ENCODE measurements at places on chromosomes 16 and 17. TPM values are rescaled to one million over a fixed set of nuclear protein-coding genes. Genes with fewer than 3 reads are reported as not detected.

DNA sequence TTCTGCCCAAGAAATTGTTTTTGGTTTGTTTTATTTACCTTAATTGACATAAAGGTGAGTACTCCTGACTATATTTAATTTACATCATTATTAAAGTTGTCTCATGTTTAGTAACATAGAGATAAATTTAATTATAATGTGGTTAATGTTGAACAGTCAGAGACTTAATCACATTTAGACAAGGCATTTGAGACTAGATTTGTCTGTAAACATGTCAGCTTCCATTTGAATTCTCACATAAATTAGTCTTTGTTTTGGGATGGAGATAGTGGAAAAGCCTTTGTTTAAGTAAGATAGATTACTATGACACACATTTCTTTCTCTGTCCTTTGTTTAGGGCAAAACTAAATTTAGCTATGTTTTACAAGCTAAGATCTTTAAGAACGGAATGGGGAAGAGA lies 18.5 kb upstream of the BCAS3 start:
- H3K4me3 ChIP-seq: no peak overlapping the region
- H3K27ac ChIP-seq: no peak overlapping the region
- H3K27me3 ChIP-seq: no peaks in the 10 kb centered on the region

DNA sequence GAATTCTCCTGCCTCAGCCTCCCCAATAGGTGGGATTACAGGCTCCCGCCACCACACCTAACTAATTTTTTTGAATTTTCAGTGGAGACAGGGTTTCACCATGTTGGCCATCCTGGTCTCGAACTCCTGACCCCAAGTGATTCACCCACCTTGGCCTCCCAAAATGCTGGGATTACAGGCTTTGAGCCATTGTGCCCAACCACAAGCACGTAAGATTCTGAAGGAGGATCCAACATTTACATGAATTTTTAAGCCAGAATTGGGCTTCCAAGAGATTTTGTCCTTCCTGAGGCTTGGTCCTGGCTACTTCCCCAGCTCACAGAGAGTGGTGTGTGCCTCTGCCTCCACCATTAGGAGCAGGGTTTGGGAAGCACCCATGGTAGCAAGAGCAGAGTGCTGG lies 11.1 kb downstream of the G6PC3 start:
- DNase-seq: no peak
- H3K27ac ChIP-seq: no peak overlapping the region
- H3K27me3 ChIP-seq: no peaks in the 10 kb centered on the region
- H3K4me1 ChIP-seq: peaks cover 5% of the 10 kb centered on the region
- no peak overlapping the region for H3K4me3 ChIP-seq

Gene STH
- not detected for total RNA-seq

- H3K36me3 ChIP-seq: no peaks in the 10 kb centered on the region
- H3K4me1 ChIP-seq: no peaks in the 10 kb centered on the region
- no peak overlapping the region for H3K27ac ChIP-seq
Observed at GRCh38 chr17:45700171-45701090, 83.7 kb upstream of the CRHR1 start.

GRCh38 chr17:42900460-42901331 lies at the start of gene G6PC1:
Gene G6PC1, plus strand, starts transcription at chr17:42900799. Its CDS starts 78 bp downstream, at chr17:42900877.
- no peak for DNase-seq
- H3K4me3 ChIP-seq: no peak within 1 kb of the TSS
- H3K27me3 ChIP-seq: no peaks in the 10 kb centered on the region
- H3K36me3 ChIP-seq: no peaks in the 10 kb centered on the region
- no peak within 1 kb of the TSS for H3K27ac ChIP-seq

Gene CLDN7
- 6.6 TPM for total RNA-seq

Gene CBLN1
- total RNA-seq: not detected

GRCh38 chr17:69518951-69519350 lies 104.5 kb downstream of the MAP2K6 start:
- no peak overlapping the region for H3K27ac ChIP-seq
- H3K27me3 ChIP-seq: no peaks in the 10 kb centered on the region
- no peaks in the 10 kb centered on the region for H3K36me3 ChIP-seq
- H3K4me3 ChIP-seq: no peak overlapping the region

GRCh38 chr17:66025551-66025950 lies 166.4 kb downstream of the CEP112 start:
- no peaks in the 10 kb centered on the region for H3K27me3 ChIP-seq
- peaks cover 19% of the 10 kb centered on the region for H3K36me3 ChIP-seq
- no peak overlapping the region for H3K27ac ChIP-seq
- H3K4me1 ChIP-seq: no peaks in the 10 kb centered on the region
- no peak for DNase-seq
- no peak overlapping the region for H3K4me3 ChIP-seq

Gene GJC1
- total RNA-seq: 1.1 TPM

Gene ITGAX
- 165 TPM for total RNA-seq

Gene C1QTNF8
- not detected for total RNA-seq

DNA sequence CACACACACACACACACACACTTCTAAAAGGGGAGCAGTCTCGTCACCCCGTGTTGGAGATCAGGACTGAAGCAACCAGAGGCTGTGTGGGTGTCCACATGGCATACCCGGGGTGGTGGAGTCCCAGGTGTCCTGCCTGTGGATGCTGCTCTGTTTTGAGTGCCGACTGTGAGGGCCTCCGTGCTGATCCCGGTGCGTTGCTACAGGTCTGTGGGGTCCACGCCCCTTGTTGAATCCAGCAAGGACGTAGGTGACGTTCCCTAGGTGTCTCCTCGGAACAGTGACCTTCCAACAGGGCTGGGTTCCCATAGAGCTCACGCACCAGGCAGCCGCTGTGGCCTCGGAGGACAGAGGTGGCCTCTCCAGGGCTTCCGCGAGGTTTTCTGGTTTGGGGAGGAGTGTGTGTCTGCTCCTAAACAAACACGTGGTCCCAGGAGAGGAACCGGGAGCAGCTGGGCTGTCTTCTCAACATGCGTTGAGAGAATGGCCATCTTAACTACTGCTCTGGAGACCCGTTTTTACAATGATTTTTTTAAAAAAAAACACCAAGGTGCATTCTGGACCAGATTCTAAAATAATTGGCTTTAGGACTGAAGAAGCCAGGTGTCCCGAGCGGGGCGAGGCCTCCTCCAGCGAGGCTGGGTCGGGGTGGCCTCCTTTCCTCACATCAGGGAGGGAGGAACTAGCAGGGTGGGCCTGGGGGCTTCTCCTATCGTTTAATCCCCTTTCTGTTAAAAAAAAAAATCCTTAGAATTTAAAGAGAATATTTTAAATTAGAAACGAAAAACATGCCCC lies 100.6 kb upstream of the ZNF750 start:
- H3K4me3 ChIP-seq: no peak overlapping the region
- no peaks in the 10 kb centered on the region for H3K4me1 ChIP-seq
- DNase-seq: peak; percentile 42
- H3K36me3 ChIP-seq: peaks cover 90% of the 10 kb centered on the region
- H3K27ac ChIP-seq: no peak overlapping the region

GRCh38 chr16:49127103-49127502 lies 154.5 kb downstream of the CBLN1 start:
- H3K4me1 ChIP-seq: no peaks in the 10 kb centered on the region
- H3K4me3 ChIP-seq: no peak overlapping the region
- no peaks in the 10 kb centered on the region for H3K27me3 ChIP-seq
- no peak overlapping the region for H3K27ac ChIP-seq
- DNase-seq: no peak

Gene PRR29
- total RNA-seq: 2.6 TPM

- H3K4me3 ChIP-seq: no peak overlapping the region
- no peaks in the 10 kb centered on the region for H3K27me3 ChIP-seq
- no peaks in the 10 kb centered on the region for H3K36me3 ChIP-seq
- no peak for DNase-seq
Observed at GRCh38 chr17:39581071-39581758, 26.5 kb downstream of the NEUROD2 start.

DNA sequence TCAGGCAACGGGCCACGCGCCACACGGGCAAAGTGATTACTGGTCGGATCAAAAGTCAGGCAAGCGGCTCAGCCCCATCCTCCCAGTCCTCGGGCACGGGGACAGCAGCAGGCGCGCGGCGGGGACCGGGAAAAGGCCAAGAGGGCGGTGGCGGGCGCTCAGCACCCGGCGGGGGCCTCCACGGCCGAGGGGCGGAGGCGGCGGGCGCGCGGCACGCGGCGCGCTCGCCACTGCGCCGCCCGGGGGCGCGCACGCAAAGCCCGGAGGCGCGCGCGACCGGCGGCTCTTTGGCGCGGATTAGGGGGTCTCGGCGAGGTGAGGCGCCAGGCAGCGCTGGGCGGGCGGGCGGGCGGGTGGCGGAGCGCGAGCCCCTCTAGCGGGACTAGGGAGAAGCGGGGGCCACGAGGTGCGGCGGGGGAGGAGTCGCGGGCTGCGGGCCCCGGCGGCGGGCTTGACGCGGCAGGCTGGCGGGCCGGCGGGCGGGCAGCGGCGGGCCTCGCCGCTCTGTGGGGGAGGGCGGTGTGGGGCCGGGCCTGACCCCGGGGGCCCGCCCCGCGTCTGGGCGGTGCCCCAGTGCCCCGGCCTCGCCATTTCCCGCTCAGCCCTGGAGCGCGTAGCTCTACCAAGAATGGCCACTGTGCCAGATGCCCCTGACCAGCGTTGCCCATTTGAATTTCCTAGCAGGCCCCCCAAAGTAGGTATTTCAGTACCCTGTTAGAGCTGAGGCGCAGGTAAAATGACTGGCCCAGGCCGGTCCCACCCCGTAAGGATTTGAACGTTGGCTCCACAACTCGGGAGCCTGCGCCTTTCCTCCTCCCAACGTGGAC lies at the start of the genes ACACA and TADA2A:
ACACA (minus strand) TSS at position 202 of the 827 bp plus-strand sequence. CDS start 537 bp downstream, outside the sequence.
TADA2A (plus strand) TSS at position 252 of the 827 bp plus-strand sequence. CDS start 4,480 bp downstream, outside the sequence.
- H3K27me3 ChIP-seq: no peaks in the 10 kb centered on the region
- peak within 1 kb of the TSS; percentile 73 for H3K4me3 ChIP-seq
- peaks cover 29% of the 10 kb centered on the region for H3K4me1 ChIP-seq
- H3K36me3 ChIP-seq: peaks cover 9% of the 10 kb centered on the region
- peak; percentile 95 for DNase-seq

Gene HS3ST6
- not detected for total RNA-seq

Gene KRTAP9-2
- total RNA-seq: not detected

- peaks cover 20% of the 10 kb centered on the region for H3K36me3 ChIP-seq
- no peaks in the 10 kb centered on the region for H3K27me3 ChIP-seq
- H3K4me1 ChIP-seq: peaks cover 32% of the 10 kb centered on the region
- peak overlapping the region; percentile 84 for H3K4me3 ChIP-seq
- H3K27ac ChIP-seq: peak overlapping the region; percentile 40
Observed at GRCh38 chr16:28975158-28975599, 601 bp downstream of the SPNS1 start.

DNA sequence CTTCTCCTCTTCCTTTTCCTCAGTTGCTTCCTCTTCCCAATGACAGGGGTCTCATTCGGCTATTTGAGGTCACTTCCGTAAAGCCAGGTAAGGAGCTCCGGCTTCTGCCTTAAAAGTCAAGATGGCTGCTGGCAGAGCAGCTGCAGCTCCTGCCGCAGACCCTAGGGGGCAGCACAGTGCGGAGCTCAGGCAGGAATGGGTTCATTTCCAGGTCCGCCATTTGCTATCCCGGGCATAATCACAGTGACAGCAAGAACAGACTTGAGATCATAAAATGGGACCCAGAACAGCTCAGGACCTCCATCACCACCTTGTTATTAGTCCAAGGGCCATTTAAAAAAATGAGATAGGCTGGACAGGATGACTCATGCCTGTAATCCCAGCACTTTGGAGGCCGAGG lies 199.5 kb downstream of the ZNF18 start:
- H3K27ac ChIP-seq: no peak overlapping the region
- DNase-seq: no peak
- no peaks in the 10 kb centered on the region for H3K36me3 ChIP-seq
- no peaks in the 10 kb centered on the region for H3K4me1 ChIP-seq

Gene RNF43
- 1.6 TPM for total RNA-seq

- H3K36me3 ChIP-seq: no peaks in the 10 kb centered on the region
- H3K27ac ChIP-seq: no peak overlapping the region
- no peak overlapping the region for H3K4me3 ChIP-seq
- no peak for DNase-seq
Observed at GRCh38 chr16:72815348-72816318, 232.3 kb downstream of the ZFHX3 start.

Gene CA4
- total RNA-seq: 8.9 TPM

DNA sequence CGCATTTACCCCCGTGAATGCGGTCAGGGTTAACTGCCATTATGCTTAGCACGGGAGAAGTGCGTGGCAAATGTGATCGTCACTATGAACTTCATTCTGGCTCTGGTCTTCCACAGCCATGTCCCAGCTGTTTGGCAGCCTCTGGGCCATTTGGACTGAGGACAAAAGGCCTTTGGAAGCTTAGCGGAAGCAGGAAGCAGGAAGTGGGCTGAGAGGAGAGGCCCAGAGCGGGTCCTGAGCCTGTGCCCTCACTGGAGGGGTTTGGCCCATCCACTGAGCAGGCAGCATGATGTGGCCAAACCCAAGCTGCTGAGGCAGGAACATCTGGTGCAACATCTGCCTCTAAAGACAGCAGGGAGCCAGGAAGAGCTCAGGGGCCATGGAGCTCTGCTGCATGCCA lies 345.9 kb downstream of the C16orf95 start:
- no peak overlapping the region for H3K27ac ChIP-seq
- no peaks in the 10 kb centered on the region for H3K36me3 ChIP-seq
- no peak overlapping the region for H3K4me3 ChIP-seq
- H3K27me3 ChIP-seq: peaks cover 13% of the 10 kb centered on the region
- peak; percentile 43 for DNase-seq

DNA sequence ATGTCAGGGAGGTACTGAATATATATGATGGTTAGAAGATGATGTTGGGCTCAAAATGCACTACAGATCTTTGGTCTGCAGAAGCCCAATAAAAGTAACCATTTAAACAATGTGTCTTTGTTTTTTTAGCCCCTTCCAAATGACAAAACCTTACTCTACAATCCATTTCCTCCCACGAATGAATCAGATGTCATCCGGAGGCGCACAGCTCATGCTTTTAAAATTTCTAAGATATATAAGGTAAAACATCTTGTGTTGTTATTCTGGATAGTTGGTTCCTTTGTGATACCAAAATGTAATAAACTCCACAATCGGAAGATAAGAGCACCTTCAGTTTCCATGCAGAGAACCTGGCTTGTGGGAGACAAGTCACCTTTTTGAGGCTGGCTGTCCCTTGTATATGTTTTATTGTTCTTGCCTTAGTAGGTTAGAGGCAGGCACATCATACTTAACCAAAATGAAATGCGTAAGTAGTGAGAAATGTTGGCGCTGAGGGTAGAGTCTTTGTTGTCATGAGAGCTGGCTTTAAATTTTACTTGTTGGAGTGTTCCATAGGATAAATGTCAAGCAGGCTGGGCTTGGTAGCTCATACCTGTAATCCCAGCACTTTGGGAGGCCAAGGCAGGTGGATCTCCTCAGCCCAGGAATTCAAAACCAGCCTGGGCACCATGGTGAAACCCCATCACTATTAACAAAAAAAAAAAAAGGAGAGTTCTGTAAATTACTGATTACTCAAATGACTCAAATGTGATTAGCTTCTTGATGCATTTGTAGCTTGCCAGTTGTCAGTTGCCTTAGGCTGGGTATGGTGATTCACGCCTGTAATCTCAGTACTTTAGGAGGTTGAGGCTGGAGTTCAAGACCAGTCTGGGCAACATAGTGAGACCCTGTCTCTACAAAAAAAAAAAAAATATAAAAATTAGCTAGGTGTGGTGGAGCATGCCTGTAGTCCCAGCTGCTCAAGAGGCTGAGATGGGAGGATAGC lies 19.7 kb upstream of the SNTB2 start:
- no peaks in the 10 kb centered on the region for H3K27me3 ChIP-seq
- no peak overlapping the region for H3K27ac ChIP-seq
- H3K4me1 ChIP-seq: peaks cover 12% of the 10 kb centered on the region
- no peak for DNase-seq
- H3K4me3 ChIP-seq: no peak overlapping the region

- peaks cover 82% of the 10 kb centered on the region for H3K4me1 ChIP-seq
- H3K27ac ChIP-seq: no peak overlapping the region
- DNase-seq: no peak
- H3K36me3 ChIP-seq: no peaks in the 10 kb centered on the region
- H3K27me3 ChIP-seq: no peaks in the 10 kb centered on the region
- no peak overlapping the region for H3K4me3 ChIP-seq
Observed at GRCh38 chr17:21129023-21129681, 2.4 kb downstream of the DHRS7B start.

Gene TNFRSF17
- 10.6 TPM for total RNA-seq

GRCh38 chr17:53571342-53571741 lies 251.4 kb upstream of the KIF2B start:
- H3K4me1 ChIP-seq: no peaks in the 10 kb centered on the region
- H3K4me3 ChIP-seq: no peak overlapping the region
- no peak overlapping the region for H3K27ac ChIP-seq
- no peak for DNase-seq
- no peaks in the 10 kb centered on the region for H3K27me3 ChIP-seq
